AG09309 (cell line): ENCODE measurements at places on chromosomes 5 and 9.

DNA sequence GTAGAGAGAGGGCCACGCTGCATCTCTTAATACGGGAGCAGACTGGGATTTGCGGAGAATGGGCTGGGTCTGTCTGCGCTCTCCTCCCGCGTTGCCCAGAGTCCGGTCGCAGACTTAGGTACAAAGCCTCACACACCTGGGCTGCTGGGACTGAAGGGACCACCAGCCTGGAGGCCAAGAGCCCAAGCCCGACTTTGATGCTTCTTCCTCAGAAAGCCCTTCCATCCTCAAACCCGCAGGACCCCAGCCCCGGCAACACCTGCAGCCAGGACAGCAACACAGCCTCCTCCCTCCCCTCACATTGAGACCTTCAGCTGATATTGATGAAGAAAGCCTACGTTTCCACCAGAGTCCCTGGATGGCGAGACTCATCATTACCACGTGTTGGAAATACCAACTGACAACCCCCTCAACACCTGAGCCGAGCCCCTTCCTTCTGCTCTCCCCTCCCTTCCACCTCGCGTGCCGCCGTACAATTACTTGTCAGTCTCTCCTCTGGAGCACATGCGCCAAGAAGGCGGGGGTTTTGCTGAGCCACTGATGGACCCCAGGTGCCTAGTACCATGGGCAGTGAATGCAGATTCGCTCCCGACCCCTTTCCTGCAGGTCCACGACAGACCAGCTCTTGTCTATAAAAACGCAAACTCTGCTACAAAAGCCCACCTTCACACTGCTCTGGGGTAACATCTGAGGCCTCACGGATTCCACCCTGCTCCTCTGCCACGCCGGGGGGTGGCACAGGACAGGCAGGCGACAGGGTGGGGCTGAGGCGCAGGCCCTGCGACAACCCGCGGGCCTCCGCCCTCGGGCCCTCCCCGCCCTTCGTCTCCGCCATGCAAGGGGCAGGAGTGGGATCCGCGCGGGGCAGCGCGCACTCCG lies 841 bp downstream of the ASB6 start:
- no peak for DNase-seq

DNA sequence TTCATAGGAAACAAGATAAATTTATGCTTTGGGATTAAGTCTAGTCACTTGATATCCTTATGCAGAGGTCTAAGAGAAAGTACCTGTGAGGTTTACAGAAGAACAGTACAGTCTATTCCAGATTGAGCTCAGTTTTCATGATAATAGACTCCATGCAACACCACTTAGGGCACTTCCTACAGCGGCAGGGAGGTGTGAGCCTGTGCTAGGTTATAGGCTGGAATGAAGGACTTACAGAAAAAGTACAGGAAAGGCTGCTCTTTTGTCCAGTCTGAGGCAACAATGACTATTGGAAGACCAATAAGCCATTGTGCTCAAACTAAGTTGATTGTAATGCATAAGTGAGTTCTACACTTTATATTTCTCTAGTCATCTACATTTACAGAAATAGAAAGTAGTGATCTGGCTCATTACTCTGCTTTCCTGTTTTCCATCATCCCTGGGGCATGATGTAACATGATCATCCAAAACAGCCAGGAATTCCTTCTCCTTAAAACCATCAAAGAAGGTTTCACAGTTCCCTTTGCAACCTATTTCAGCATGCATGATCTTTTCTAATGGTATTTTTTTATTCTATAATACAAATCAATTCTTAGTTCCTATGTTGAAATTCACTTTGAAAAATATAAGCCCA lies 322.8 kb downstream of the SLF1 start:
- DNase-seq: no peak

DNA sequence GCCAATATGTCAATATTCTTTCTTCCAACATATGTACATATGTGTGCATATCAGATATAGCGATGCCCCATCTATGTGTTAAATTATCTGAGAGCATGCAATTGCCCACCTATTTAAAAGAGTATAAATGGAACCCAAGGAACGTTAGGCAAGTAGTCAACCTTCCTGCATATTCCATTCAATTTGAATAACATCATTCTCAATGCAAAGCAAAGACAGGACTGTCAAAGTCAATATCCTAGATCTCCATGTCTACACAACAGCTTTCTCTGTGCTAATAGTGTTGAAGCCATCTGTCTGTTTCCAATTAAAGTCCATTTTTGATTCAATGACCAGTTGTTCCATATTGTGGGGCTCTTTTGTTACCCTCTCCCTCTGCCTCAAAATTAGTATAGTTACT lies 85.3 kb upstream of the COX7C start:
- no peak for DNase-seq

- no peak for DNase-seq
Measured at GRCh38 chr5:179872828-179873575, 14.4 kb upstream of the MRNIP start.

DNA sequence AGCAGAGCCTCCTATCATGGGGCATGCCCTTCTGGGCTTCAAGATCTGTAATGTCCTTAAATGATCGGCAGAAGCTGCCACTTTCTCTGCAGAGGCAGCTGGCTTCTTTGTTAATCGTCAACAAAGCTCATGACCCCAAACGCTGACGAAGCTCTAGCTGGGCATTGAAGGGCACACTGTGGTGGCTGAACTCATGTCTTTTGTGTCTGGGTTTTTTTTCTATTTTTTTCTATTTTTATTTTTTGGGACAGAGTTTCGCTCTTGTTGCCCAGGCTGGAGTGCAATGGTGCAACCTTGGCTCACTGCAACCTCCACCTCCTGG lies 65.2 kb upstream of the ASS1 start:
- no peak for DNase-seq

GRCh38 chr5:1200495-1201326 lies 684 bp upstream of the SLC6A19 start:
- DNase-seq: no peak

GRCh38 chr5:107408564-107408963 lies 262.2 kb downstream of the EFNA5 start:
- DNase-seq: no peak

- DNase-seq: no peak
Measured at GRCh38 chr9:124790301-124790700, 13.4 kb downstream of the OLFML2A start.

- no peak for DNase-seq
Measured at GRCh38 chr9:18056269-18056992, 417.5 kb upstream of the ADAMTSL1 start.

DNA sequence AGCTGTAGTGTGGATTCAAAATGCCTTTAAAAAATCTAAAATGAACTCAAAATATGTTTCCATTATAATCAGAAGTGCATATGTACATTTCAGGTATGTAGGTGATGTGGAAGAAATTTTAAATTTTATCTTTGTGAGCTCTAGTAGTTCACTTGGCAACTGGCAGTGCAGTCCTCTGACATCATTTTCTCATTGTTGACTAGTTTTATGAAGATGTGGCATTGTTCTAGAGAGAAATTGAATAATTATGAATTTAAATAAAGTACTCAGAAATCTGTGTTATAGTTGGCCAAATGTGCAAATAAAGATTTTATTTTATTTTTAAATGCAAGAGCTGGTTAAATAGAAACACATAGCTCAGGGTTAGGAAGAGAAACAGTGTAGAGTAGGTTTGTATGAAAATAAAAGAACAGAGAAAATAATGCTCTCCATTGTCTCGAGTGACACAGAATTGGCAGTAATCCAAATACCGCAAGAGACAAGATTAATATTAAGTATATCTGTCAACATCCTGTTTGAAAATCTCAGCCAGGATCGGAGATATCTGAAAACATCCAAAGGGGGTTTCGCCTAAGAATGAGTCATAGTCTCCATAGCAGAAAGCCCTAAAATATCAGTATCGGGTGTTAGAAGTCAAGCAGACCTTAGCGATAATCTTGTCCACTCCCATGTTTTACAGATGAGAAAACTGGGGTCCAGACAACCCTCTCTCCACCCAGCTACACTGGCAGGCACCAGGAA lies 189.4 kb downstream of the CCDC192 start:
- DNase-seq: no peak

GRCh38 chr9:100848726-100849125 lies 179.8 kb upstream of the PLPPR1 start:
- DNase-seq: no peak

DNA sequence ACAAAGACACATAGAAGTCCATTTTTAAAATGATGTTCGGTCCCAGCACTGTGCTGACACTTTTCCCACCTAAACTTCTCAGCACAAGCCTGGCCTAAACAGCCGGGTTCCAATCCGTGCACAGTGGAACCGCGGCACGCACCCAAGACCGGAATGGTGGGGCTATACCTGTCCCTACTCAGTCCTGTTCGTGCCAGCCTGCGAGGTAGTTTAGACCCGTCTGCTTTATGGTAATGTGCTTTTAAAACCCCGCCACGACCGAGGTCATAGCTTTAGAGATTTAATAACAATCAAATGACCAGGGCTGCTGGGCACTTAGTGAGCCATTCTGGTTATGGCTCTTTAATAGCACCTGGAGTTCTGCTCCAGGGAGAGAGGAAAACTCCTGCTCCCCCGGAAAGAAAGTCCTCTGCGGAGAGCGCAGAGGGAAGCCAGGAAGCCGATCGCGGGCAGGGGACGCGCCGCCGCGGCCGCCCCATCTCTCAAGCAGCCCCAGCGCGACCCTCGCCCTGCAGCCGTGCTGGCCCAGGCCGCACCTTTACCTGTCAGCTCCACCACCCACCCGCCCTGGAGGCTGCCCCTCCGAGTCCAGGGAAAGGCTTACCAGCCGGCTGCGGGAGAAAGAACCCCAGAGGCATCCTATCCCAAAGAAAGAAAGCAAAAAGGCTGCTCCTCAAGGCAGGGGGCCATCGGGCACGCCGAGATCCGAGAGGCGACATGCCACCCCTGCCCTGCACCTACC lies 511 bp downstream of the ARL15 start:
- no peak for DNase-seq

GRCh38 chr5:31328040-31328733 lies 134.7 kb downstream of the CDH6 start:
- DNase-seq: no peak

DNA sequence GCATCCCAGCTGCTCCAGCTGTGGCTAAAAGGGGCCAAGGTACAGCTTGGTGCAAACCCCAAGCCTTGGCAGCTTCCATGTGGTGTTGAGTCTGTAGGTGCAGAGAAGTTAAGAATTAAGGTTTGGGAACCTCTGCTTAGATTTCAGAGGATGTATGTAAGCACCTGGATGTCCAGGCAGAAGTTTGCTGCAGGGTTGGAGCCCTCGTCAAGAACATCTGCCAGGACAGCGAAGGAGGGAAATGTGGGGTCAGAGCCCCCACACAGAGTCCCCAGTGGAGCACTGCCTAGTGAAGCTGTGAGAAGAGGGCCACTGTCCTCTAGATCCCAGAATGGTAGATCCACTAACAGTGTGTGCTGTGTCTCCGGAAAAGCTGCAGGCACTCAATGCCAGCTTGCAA lies 236.2 kb upstream of the ADRA1B start:
- DNase-seq: no peak

DNA sequence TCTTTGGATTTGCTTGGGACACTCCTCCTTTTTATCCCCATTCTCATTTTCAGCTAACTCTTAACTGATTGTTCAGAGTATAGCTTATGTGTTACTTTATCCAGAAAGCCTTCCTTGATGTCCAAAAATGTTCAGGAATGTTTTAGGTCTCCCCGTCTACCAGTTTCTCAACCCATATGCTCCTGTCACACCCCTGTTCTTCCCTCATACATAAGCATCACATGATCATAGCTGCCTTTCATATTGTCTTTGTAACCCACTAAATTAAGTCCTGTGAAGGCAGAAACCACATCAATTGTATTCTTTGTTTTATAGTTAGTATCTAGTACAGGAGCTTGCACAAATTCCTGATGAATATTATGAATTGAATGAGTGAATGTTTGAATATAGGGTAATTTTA lies 321.9 kb upstream of the ACTBL2 start:
- no peak for DNase-seq

DNA sequence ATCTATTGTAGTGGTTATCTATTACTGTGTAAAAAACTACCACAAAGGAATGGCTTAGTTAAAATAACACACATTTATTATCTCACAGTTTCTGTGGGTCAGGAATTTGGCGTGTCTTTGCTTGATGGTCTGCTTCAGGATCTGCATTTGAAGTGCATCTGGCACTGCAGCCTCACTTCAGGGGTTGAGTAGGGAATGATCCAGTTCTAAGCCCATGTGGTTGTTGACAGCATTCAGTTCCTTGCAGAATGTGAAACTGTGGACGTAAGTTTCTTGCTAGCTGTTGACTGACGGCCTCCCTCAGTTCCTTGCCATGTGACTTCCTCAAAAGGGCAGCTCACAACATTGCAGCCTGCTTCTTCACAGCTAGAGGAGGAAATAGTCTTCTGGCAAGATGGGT lies 2.1 kb upstream of the OGN start:
- no peak for DNase-seq

GRCh38 chr9:109349421-109349846 lies 28.6 kb upstream of the EPB41L4B start:
- DNase-seq: peak; percentile 89

- no peak for DNase-seq
Measured at GRCh38 chr5:160444407-160444806, 22.8 kb downstream of the PTTG1 start.

DNA sequence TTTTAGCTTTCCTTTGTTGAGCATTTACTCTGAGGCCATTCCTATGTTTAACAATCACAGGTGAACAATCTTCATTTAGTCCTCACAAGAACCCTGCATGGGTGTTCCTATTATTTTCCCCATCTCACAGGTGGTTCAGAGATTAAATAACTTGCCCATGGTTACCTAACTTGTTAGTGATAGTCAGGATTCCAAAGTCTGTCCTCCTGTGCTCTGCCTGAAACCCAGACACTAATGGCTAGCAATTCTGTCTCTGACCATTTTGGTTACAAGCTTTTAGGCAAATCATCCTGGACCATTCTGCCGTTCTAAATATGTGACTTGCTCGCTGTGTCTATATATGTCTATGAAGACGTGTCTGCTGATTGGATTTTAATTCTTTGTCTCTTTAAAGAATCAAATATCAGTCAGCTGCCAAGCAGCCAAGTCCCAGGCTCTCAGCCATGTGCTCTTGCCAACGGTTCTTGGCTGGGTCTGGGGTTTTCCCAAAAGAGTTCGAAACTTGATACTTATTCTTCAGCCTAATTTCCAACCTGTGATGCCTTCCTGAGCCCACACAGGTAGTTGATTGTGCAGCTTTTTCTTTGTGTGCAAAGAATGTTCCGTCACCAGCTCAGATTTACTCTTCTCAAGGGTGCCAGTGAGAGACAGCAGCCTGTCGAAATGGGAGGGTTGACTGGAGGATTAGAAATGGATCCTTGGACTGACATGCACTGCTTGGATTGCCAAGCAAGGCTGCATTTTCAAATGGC lies 121.7 kb downstream of the NREP start:
- DNase-seq: no peak

GRCh38 chr9:21413151-21413550 lies 4.2 kb downstream of the IFNA8 start:
- DNase-seq: no peak

- no peak for DNase-seq
Measured at GRCh38 chr5:15676591-15676990, 176.6 kb downstream of the FBXL7 start.

GRCh38 chr5:135222771-135223170 lies 176.3 kb downstream of the MACROH2A1 start:
- DNase-seq: no peak

GRCh38 chr5:170338933-170339779 lies 41.6 kb upstream of the LCP2 start:
- no peak for DNase-seq
